ENCODE measurements at places on chromosomes 13 and 19.

DNA sequence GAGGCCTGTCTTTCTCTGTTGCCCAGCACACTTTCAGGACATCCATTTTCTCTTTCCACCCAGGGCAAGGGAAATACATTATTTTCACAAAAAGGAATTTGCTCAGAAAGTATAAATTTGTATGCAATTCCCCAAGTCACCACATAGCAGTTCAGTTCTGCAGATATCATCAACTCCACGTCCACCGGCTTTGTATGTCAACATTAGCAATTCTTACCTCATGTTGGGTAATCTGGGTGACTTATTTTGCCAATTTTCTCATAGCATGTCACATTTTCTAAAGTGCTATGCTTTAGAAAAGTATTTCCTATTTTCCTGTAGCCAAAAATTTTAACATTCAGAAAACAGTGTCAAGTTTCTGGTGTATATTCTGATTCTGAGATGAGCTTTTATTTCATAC lies 501.8 kb downstream of the EFNB2 start:
- DNase-seq: no peak

DNA sequence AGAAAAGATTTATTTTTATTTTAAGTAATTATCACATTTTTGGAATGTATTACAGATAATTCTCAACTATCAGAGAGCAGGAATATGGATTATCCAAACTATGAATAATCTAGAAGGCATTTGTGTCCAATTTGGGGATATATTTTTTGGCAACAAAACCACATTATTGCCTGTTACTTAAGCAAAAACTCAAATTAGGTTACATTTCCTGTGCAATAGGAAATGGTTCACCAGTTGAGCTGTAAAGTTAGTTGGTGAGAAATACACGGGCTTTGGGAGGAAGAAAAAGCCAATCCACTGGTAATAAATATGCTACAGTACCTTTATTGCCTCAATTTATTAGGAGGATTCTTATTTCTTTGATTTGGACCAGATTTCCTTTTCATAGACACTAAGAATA lies 1075.2 kb downstream of the PCDH9 start:
- DNase-seq: no peak

GRCh38 chr13:51258612-51259548 lies 36.7 kb downstream of the FAM124A start:
- no peak for DNase-seq

DNA sequence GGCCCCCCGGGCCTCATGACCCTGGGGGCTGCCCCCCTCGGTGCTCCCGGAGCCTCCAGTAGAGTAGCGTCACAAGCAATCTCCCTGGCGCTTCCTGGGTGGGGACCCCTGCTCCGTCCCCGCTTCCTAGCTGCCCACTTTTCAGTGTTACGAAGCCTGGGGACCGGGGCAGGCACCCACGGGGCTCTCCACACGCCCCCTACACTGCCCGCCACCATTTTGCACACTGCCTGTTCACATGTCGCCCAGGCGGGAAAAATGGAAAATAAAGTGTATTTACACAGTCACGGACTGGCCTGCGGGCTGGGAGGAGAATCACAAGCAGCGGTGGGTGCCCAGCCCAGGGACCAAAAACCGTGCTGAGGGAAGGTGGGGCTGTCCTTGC lies 9.5 kb downstream of the PRR36 start:
- no peak for DNase-seq

GRCh38 chr13:37984357-37984756 lies 114.8 kb upstream of the TRPC4 start:
- no peak for DNase-seq

GRCh38 chr13:113105921-113106452 lies 396 bp downstream of the F7 start:
- DNase-seq: no peak

- DNase-seq: no peak
These were observed 4.4 kb upstream of the SIGLEC8 start for GRCh38 chr19:51462681-51463080.
